ENCODE measurements at places on chromosomes 7 and 10.

GRCh38 chr10:93277360-93277759 lies 203.7 kb downstream of the CYP26A1 start:
- no peak for DNase-seq

DNA sequence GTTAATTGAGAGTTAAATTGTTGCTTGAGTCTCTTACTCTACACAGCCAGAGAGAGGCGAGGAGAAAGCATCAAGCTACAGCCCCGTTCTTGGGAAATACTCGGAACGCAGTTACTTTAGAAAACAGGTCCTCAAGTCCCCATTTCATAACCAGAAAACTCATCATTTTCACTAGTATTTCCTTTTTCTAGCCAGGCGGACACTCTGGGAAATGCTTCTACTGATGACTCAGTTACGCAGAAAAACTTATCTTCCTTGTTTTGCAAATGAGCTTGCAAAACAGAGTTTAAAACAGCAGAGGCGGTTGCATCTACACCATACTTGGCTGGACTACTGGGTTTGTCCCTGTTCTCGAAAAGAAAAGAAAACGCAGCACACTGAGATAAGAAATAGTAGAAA lies 111.4 kb upstream of the FGFR2 start:
- DNase-seq = no peak

DNA sequence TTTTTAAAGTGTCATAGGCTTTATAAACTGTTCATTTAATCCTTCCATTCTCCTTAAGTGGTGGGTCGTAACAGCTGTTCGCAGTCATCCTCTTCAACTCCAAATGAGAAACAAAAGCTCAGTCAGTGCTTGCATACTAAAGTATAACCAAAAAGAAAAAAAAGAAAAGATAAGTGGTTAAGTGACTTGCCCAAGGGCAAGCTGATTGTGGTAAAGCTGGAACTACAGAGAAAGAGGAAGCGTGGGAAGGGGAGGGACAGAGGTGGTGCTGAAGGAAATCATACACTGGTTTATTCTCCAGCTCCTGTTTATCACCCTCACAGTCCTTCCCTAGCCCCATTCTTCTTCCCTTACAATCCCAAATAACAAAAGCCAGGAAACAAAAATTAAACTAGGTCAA lies 29.6 kb downstream of the IDE start:
- no peak for DNase-seq

GRCh38 chr7:32216759-32217158 lies 146.6 kb upstream of the PDE1C start:
- no peak for DNase-seq

DNA sequence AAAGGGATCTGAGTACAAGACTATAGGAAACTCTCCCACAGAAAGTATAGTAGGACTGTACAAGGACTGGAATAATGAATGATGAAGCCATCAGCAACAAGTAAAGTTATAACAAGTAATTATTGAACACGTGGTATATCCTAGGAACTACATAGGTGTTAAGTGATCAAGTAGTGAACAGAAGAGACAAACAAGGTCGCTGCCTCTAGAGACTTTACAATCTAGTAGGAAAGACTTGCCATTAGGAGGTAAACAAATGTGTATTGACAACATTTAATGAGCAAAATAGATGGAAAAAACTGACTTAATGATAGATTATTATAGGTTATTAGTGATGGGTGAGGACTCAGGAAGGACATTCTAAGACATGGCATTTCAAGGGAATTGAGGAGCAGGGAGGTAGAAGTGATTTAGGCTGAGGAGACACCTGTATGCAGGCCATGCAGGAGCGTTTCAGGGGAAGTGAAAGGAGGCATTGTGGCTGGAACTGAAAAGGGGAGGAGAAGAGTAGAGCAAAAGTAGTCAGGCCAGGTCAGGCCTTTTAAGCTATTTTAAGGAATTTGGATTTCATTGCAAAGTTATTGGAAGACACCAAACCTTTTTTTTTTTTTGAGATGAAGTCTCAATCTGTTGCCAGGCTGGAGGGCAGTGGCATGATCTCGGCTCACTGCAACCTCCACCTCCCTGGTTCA lies 8.5 kb upstream of the GLCCI1 start:
- DNase-seq = no peak

DNA sequence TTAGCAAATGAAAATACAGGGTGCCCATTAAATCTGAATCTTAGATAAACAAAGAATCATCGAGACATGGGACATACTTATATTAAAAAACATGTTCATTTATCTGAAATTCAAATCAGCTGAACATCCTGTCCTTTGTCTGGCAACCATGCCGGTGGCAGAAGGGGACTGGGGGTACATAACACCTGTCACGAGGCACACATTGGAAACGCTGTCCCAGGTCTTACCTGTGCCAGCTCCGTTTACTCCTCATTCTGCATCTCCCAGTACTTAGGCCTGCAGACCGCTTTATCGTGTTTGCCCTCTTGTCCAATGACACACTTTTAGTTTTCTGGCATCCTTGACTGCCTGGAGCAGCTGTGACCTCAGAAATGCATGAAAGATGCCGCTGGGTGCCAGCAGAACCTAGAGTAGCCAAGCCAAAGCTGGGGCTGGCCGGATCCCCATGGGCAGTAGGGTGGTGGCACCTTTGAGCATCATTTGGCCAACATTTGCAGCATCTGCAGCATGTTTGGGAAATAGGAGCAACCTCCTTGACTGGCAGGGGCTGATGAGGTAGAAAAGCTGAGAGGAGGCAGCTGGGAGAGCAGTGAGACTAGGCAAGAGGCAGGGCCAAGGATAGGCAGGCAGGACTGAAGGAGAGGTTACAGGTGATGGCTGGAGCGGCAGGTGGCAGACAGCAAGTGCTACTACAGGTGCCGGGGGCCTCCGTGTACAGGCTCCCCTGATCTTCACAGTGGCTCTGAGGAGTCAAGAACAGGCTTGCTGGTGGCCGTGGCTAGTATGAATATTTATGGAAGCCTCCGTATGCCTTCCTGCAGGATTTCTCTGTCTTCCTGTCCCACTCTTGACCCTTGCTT lies 62.3 kb upstream of the BTBD16 start:
- DNase-seq = no peak

DNA sequence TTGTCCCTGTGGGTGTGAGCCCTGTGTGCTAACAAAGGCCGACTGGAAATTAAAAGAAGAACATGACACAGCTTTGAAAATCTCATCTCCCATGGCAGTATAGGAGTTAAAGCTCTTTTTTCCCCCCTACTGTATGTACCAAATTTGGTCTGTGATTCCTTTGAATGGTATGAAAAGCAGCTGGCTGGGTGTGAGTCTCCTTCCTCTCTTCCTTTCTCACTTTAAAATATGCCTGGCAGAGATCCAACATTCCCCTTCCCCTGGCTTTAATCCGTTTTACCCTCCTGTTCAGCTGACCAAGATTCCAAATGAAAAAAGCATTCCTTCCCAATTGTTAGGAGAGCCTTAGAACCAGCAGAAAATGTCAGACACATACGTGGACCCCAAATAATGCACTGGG lies 225.0 kb upstream of the CELF2 start:
- DNase-seq = peak; percentile 91

- DNase-seq = no peak
These were observed 19.8 kb upstream of the PLCE1 start for GRCh38 chr10:93973748-93974445.

DNA sequence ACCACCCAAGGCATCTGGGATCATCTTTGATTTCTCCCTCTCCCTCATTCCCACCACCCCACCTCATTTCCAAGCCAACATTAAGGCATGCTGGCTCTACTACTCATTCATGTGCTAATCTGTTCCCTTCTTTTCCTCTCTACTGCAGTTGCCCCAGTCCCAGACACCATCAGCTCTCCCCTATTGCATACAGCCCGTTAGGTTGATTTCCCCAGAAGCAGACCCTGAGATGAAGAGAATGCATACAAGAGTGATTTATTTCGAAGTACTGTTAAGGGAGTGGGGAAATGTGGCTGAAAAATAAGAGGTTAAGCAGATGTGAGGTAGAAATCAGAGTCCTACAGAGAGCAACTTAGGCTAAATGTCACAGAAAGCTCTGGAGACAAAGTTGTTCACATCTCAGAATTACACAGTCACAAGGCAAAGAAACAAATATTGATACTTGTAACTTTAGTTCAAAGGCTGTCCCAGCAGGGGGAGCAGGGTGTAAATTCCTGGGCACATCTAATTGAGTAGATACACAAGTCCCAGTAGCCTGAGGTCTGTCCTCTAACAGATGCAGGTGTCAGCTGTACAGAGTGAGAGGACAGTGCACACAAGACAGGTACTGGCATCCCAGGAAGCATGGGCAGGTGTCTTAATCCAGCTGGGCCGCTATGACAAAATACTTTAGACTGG lies 20.9 kb downstream of the AKR1D1 start:
- DNase-seq = no peak

DNA sequence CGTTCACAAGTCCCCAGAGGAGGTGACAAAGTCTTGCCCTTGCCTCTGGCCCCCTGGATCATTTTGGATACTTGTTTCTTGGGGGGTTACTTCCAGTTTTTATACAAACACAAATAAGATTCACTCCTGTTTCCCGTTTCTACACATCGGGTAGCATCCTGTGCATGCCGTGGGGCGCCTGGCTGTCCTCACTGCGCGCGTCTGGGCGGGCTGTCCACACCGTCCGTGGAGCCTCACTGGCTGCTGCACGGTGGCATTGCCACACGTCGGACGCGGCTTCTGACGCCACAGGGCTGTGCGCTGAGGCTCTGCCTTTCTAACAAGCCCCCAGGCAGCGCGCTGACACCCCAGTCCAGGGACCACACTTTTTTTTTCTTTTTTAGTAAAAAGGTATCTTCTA lies 18.4 kb downstream of the BNIP3 start:
- DNase-seq = no peak

DNA sequence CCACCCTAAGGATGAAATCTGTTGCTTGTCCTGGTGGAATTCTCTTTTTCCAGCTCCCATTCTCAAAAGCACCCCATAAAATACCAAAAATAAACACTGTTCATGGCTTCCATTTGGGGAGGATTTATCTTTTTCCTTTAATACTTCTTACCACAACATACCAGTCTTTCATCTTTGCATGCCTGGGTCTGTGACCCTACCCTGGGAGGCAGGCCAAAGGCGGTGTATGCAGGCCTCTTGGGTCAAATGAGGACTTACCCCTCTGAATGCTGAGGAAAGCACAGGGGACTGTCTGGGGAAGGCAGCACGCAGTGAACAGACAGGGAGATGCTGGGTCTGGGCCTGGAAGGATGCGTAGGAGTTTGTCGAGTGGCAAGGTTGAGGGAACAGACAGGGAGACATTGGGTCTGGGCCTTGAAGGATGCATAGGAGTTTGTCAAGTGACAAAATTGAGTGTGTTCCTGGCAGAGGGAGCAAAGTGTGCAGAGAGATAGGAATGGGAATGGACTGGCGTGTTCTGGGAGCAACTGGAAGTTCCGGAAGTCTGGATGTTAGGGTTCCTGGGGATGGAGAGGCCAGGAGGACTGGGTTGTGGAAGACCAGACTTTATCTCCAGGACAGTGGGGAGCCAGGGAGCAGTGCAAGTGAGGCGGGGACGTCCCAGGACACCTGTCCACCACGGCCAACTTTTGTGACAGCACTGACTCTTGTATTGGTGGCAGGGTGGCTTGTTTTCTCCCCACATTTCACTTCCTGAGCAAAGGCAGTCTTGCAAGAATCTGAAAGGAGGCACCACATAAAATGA lies 40.8 kb downstream of the MYL10 start:
- no peak for DNase-seq

GRCh38 chr7:2022737-2023250 lies 210.0 kb downstream of the MAD1L1 start:
- DNase-seq = no peak

GRCh38 chr7:138980563-138981291 lies 462 bp downstream of the KIAA1549 start:
- no peak for DNase-seq

DNA sequence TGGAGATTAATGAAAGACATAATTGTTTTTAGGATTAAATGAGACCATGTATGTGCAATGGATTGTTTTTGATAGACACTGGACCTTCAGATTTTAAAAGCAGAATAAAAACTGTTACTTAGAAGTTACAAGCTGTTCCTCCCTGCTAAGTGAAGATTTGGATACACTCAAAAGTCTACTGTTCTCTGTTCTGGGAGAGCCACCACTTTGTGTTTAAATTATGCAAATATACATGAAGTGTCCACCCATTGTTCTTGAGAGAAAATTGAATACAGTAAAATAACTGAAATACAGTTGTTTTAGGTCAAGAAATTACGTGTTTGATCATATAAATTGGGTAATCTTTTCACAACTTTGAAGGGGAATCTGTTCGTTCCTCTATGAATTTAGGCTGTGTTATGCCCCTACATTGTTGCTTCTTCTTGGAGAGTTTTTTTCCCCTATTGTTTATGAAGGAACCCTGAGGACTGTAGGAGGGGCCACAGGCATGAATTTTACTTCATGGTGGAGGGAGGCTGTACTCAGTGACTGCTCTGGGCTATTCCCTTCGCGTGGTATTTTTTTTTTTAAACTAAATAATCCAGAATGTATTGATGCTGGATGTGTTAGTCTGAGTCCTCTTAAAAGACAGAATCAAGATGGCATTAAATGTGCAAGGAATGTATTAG lies 18.6 kb upstream of the VCL start:
- no peak for DNase-seq

GRCh38 chr10:98611436-98611835 lies 164.7 kb upstream of the HPS1 start:
- DNase-seq = no peak

DNA sequence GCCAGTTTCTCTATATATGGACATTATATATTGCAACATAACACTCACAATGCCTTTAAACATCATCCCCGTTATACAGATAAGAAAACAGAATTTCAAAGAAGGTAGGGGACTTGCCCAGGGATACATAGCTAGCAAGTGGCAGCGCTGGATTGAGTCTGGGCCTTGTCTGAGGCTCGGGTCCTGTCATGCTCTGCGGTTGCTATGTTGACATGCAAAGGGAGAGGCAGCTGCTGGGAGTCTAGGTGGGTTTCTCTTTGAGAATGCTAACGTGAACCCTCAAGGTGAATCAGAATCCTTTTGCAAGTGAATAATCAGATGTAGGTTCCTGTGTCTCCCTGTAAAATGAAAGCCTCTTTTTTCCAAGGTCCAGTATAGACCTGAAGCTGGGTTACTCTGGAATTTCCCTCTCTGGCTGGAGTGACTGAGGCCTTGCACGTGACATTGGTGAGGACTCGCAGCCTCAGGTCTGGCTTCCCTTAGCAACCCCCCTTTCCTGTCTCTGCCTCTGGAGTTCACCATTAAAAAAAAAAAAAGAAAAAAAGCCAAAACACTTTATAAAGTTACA lies 38.9 kb downstream of the TCF7L2 start:
- DNase-seq = no peak

GRCh38 chr10:124174071-124174566 lies 80.7 kb upstream of the CHST15 start:
- DNase-seq = no peak

- DNase-seq = no peak
These were observed 181.9 kb upstream of the MKLN1 start for GRCh38 chr7:131145770-131146169.

Measured in pulmonary artery endothelial cell (primary cell).